ENCODE measurements at places on chromosomes 1 and 21.

DNA sequence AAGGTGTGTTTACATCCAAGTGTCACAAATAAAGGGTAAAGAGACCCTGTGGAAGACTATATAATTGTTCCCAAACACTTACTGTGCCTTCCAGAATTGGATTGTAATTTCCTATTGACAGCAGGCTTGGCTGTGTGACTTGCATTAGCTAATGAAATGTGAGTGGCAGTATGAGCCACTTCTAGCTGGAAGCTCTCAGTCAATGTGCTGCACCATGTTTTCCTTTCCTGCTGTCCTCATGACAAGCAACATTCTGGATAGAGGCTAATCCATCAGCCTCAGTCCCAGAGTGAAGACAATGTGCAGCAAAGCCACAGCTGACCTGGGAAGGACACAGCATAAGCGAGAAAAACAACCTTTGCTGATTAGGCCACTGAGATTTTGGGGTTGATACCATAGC is 5.9 kb upstream of the FOXJ3 start:
- no peak for DNase-seq

DNA sequence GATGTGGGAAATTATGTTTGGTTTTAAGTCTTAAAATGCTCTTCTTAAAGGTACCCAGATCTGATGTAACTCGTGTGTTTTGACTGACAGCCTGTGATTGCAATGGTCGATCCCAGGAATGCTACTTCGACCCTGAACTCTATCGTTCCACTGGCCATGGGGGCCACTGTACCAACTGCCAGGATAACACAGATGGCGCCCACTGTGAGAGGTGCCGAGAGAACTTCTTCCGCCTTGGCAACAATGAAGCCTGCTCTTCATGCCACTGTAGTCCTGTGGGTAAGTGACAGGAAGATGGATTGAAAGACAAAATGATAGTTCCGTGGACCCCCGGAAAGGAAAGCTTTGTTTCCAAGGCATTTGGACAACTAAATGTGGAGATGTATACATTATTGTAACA is 71.6 kb upstream of the LAMC2 start:
- no peak for DNase-seq

DNA sequence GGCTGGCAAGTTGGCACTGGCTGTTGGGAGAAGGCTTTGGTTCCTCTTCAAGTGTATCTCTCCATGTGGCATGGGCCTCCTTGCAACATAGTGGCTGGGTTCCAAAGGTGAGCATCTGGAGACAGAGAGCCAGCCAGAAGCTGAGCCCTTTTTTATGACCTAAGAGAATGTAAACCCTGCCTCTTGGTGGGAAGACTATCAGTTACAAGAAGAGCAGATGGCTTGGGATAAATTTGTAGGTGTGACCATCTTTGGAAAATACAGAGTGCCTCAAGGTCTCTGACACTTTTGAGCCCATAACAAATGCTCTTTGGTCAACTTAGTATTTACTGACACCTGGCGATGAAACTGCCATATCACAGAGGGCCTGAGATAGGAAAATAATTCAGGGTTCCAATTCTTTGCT is 31.4 kb upstream of the PRELP start:
- no peak for DNase-seq

DNA sequence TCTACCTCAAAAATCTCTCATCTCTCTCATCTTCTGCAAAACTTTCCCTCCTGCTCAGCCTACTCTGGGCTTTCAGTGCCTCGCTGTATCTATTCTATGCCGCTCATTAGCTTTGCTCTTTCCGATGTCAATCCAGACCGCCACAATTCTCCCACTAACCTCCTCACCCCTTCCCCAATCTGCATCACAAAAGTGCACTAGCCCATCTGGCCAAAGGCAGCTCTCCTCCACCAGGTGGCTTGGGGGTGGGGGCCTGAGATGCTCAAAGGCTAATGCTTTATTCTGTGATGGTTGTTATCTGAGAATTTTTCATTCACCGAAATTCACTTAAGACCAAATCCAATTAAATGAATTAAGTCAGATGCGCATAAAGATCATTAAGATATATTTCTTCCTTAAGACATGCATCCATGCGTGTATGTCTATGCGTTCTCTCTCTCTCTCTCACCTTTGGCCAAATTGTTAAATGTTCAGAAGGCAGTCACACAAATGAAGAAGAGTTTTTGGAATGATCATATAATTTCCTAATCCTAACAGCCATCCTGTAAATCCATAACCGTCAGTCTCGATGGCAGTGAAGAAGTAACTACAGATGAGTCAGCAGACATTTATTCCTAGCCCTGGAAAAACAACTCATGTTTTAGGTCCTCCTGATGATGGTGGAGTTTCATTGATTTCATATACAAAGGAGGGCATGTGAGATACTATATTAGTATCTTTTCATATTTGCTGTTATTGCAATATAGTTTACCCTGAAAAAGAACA is 111.3 kb downstream of the C1orf21 start:
- DNase-seq, result no peak

DNA sequence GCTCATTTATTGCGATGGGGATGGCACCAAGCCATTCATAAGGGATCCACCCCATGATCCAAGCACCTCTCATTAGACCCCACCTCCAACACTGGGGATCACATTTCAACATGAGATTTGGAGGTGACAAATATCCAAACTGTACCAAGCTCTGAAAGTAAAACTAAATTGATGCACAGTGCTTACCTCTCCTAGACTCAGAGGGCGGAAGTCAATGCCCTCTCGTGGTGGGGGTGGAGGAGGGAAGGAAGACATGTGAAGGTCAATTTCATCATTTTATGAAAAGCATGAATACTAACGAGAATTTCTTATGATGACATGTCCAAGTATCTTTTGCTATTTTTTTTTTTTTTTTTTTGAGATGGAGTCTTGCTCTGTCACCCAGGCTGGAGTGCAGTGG is 120.0 kb downstream of the PGBD5 start:
- no peak for DNase-seq

- DNase-seq, result no peak
Observed at GRCh38 chr1:212945056-212945455, 5.3 kb upstream of the VASH2 start.

DNA sequence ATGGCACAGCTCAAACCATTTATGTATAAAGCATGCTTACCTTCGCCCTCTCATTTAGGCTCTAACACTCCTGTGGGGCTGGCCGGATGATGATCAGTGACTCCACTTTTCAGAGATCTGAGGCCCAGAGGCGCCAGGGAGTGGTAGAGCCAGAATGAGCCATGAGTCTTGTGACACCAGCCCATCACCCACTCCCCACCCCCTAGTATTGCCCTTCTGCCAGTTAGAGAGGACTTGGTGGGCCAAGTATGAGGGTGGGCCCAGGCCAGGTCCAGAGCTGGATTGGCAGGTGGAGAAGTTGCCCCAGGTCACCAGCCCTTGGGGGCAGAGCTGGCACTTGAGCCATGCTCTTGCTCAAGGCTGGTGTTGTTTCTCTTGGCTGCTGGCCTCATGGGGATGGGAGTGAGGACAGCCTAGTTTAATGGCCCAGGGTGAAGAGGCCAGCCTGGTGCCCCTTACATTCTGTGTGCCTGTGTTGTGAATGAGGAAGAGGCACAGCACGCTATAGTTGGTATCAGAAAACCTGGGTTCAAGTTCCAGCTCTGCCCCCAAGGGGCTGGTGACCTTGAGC is 30.2 kb upstream of the TTC4 start:
- DNase-seq, result no peak

DNA sequence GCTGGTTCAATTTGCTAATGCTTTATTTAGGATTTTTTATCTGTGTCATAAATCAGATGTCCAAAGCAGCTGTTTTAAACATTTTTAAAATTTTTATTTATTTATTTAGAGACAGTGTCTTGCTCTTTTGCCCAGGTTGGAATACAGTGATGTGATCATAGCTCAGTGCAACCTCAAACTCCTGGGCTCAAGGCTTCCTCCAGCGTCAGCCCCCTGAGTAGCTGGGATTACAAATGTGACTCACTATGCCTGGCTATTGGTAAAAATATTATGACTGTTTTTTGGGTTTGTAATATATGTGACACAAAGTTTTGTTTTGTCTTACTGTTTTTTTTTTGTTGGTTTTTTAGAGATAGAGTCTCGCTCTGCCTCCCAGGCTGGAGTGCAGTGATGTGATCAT is 11.8 kb downstream of the ZBED6 start:
- DNase-seq, result no peak

GRCh38 chr1:227490478-227490877 is 72.9 kb upstream of the ZNF678 start:
- no peak for DNase-seq

DNA sequence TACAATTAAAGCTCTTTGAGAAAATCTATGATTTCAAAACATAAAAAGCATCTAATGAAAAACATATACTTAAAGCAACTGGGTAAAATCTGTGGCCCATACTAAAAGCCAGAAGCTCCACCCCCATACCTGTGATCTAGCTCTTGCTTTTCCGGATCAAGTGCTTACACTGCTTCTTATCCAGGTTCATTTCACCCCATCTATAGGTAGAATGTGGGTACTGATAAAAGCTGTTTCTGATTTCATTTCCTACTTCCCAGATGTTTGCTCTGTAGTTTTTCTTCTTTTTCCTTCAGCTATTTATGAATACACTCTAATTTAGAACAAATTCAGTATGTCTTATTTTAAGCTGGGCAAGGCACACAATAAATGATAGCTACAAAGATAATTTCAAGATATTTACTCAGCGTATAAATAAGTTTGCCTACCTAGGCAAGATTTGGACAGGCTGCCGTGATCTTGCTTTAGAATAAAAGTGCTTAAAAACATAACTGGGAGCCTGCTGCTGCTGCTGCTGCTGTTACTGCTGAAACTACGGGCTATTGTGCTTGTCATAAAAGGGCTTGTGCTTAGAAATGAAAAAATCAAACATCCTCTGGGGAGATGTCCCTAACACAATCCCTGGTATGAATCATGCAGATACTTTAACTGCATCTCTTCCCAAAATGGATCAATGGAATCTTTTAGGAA is 2.1 kb downstream of the SIPA1L2 start:
- no peak for DNase-seq

DNA sequence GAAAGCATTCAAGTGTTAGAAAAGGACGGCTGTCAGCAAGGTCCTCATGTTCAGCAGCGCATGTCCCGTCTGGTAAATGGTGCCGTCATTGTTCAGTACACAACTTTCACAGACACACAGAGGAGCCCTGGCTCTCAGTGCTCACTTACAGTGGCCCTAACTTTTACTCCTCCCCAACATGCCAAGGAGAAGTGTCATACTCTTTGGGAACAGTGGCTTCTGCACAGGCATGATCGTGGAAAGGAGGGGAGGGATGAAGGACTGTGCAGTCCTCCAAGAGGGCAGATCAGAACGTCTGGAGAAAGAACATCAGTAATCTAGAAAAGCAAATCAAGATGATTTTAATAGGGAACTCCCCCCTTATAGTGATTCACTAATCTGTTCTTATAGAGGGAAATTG is 3.8 kb upstream of the GRHL3 start:
- DNase-seq, result no peak

GRCh38 chr1:52119301-52120079 is 22.4 kb upstream of the ZFYVE9 start:
- DNase-seq, result no peak

DNA sequence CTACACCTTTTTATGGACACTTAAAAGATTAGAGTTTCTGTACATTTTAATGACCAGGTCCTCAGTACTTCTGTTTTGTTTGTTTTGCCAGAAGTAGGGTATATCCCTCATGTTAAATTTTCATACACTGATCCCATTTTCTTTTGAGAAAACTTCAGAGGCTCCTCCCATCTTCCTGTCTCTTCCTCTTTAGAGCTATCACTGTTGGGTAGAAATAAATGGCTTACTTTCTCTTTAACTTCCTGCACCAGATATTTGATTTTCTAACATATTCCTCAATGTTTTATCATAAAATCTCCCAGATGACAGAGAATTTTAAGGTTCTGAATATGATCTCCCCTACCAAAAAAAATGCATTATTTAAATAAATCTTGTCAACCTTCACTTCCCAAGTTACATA is 23.4 kb downstream of the VAV3 start:
- no peak for DNase-seq

DNA sequence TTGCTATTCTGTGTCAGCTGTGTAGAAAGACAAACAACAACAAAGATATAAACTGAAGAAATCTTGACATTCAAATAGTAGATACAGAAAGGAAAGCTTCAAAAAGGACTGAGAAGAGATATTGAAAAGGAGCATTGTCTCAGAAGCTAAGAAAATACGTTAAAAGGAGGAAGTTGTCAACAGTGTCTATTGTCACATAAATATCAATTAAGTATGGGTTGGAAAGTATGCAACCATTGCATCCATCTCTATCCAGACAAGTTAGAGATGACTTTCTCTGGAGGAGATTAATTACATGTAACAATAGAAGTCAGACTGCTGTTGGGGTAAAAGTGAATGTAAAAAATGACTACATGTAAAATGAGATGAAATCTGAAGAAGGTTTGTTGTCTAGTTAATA is 29.7 kb upstream of the BRINP3 start:
- no peak for DNase-seq

DNA sequence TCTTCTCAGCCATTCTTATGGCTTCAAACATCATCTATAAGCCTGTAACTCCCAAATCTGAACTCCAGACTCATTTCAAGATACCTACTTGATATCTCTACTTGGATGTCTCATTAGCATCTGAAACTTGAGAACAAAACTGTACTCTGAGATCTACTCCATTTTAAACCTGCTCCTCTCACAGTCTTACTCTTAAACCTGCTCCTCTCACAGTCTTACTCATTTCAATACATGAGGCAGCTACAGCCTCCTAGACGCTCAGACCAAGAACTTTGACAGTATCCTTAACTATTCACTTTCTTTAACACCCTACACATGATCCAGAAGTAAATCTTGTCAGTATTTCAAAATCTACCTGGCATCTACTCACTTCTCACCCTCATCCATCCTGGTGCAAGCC is 54.3 kb downstream of the NBPF6 start:
- DNase-seq, result no peak

GRCh38 chr1:36400825-36401601 is 3.3 kb upstream of the LSM10 start:
- DNase-seq, result no peak

GRCh38 chr1:18009478-18009961 is 98.1 kb upstream of the IGSF21 start:
- no peak for DNase-seq

DNA sequence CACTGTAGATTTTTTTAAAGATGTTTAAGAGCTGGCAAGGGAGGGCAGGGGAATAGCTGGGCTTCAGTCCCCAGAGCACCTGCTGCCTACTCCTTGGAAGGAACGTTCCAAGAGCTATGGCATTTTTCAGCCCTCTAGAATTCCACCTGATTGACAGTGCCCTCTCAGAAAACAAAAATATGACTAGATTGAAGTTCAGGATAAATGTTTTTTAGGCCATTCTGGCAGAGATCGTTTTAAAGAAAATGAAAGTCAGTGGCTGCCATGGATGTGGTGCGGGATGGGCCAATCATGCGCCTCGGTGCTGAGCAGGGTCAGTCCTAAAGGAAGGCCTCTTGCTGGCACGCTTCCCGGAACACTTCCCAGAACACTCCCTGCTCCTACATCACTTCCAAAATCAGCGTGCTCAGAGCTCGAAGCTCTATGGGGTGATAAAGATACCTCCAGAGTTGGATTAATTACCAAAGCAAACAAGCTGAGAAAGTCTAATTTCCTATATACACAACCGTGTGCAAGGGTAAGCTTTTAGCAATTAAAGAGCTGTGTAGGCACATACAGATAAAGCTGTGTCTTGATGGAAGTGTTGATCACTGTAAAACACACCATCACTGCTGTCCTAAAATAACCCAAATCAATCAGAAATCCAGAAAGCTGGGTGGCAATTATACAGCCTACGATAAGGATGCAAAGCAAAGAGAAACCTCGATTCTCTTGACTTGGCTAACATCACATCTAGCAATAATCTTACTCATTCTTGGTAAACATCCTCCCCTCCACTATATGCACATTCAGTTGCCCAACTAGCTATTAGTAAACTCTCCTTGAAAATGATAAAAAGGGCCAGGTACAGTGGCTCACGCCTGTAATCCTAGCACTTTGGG is 34.6 kb downstream of the TGFBR3 start:
- DNase-seq, result no peak

Data from effector CD8-positive, alpha-beta T cell (primary cell).